ENCODE measurements at places on chromosomes 3 and 15. TPM values are rescaled to one million over a fixed set of nuclear protein-coding genes. Genes with fewer than 3 reads are reported as not detected.

The MESP1 gene
- 0.63 TPM for total RNA-seq

The ARRDC4 gene
- total RNA-seq = 24.5 TPM

The BUB1B gene
- 0.84 TPM for total RNA-seq

The NR1I2 gene
- 0.12 TPM for total RNA-seq

The VILL gene
- 10.9 TPM for total RNA-seq

The CNBP gene
- 306 TPM for total RNA-seq

The DLEC1 gene
- 0.26 TPM for total RNA-seq

The GOLGA8K gene
- 10.0 TPM for total RNA-seq

The EXD1 gene
- not detected for total RNA-seq

The ARGFX gene
- total RNA-seq = not detected

The PPARG gene
- total RNA-seq = 17.9 TPM

The GPR149 gene
- total RNA-seq = not detected

The PLSCR5 gene
- not detected for total RNA-seq

The MUSTN1 gene
- 86.6 TPM for total RNA-seq

The RCN2 gene
- 41.0 TPM for total RNA-seq

The DOCK3 gene
- 0.72 TPM for total RNA-seq

The FMN1 gene
- 23.4 TPM for total RNA-seq

The C2CD4A gene
- total RNA-seq = 0.19 TPM

The CCR3 gene
- 0.29 TPM for total RNA-seq

The UBAP1L gene
- 10.3 TPM for total RNA-seq

The CBLB gene
- total RNA-seq = 93.3 TPM

The GRK7 gene
- total RNA-seq = not detected

The LRRK1 gene
- 34.0 TPM for total RNA-seq

The CHRFAM7A gene
- 11.9 TPM for total RNA-seq

The SCN11A gene
- total RNA-seq = 0.16 TPM

The NKIRAS1 gene
- total RNA-seq = 11.9 TPM

The GCNT3 gene
- total RNA-seq = not detected

The A4GNT gene
- not detected for total RNA-seq

The HYAL1 gene
- total RNA-seq = 9.3 TPM

The OIP5 gene
- not detected for total RNA-seq

The IL5RA gene
- not detected for total RNA-seq

The SNX22 gene
- total RNA-seq = 0.36 TPM

The CYP8B1 gene
- not detected for total RNA-seq

The PP2D1 gene
- total RNA-seq = not detected

The PROS1 gene
- 132 TPM for total RNA-seq

The FGD5 gene
- total RNA-seq = 36.2 TPM

The EPHB1 gene
- total RNA-seq = 3.6 TPM

The FAM227B gene
- total RNA-seq = 4.8 TPM

The ADAMTS9 gene
- 161 TPM for total RNA-seq

The AHSG gene
- not detected for total RNA-seq

The GOLGA6B gene
- not detected for total RNA-seq

The XCR1 gene
- total RNA-seq = 0.26 TPM

The GABRR3 gene
- total RNA-seq = not detected

The CPB1 gene
- 5.0 TPM for total RNA-seq

The KLF15 gene
- total RNA-seq = 39.9 TPM

The TTLL13 gene
- total RNA-seq = not detected

The CHDH gene
- 3.7 TPM for total RNA-seq

The ROBO2 gene
- 1.3 TPM for total RNA-seq

The ZDHHC19 gene
- total RNA-seq = 0.72 TPM

The TRIM71 gene
- not detected for total RNA-seq

The FOXB1 gene
- not detected for total RNA-seq

The DPPA2 gene
- not detected for total RNA-seq

The SPATA12 gene
- not detected for total RNA-seq

The PLAAT1 gene
- 0.45 TPM for total RNA-seq

The FHIT gene
- total RNA-seq = 9.2 TPM
